NCI-H226 (cell line): ENCODE measurements at places on chromosomes 1 and 21.

DNA sequence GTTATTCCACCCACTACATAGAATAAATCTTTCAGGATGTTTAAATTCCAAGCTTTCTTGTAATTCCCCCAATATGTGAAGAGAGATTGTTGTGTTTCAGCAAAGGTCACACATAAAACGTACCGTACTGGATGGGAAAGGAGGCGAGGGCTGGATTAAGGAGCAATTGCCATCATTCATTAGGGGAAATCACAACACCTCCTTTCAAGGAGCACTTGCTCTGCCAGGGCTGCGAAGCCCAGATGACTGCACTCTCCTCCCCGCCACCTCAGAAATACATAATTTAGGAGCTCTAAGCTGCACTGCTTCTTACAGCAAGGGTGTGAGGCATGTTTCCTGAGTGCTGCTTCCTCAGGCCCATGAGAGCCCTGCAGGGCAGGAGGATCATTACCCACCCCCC is 29.6 kb downstream of the MATN1 start:
- no peak for DNase-seq

- no peak for DNase-seq
Observed at GRCh38 chr1:18997508-18997907, 41.0 kb upstream of the IFFO2 start.

GRCh38 chr1:21251773-21252471 is 38.3 kb downstream of the ECE1 start:
- peak; percentile 85 for DNase-seq

DNA sequence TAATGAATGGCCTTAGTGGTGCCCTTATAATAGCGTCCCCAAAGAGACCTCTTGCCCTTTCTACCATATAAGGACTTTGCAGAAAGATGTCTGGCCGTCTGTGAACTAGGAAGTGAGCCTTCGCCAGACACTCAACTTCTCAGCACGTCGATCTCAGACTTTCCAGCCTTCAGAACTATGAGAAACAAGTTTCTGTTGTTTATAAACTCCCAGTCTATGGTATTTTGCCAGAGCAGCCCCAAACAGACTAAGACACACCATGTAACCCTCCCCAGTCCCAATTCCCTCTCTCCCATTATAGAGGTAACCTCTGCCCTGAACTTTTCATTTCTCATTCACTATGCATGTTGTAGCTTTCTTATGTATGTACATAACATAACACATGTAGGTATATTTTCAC is 55.7 kb downstream of the NID1 start:
- DNase-seq, result no peak

GRCh38 chr1:41537788-41538351 is 53.4 kb upstream of the EDN2 start:
- no peak for DNase-seq

DNA sequence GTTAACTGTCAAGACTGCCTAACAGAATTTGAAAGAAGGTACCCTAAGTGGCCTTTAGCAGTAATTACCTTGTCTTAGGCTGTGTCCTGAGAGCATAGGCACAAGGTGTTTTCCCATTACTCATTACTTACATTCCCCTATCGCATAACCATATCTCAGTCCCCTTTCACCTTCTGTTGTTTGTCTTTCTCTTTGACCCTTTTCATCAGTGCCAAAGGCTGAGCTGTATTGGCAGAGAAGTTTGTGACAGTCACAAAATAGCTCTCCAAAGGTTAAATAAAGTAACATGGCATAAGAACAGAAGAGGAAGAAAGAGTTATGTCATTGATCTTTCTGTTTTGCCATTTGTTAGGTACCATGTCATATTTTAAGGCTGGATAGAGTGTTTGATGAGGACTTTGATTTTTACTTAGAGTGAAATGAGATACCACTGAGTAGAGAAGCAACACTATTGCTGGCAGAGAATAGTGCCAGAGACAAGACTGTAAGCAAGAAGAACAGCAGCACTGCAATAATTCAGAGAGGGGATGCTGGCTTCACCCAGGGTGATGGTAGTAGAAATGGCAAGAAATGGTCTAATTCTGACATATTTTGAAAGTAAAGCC is 497.8 kb downstream of the TTLL7 start:
- no peak for DNase-seq

- no peak for DNase-seq
Observed at GRCh38 chr1:239587066-239587465, 200.7 kb downstream of the CHRM3 start.

DNA sequence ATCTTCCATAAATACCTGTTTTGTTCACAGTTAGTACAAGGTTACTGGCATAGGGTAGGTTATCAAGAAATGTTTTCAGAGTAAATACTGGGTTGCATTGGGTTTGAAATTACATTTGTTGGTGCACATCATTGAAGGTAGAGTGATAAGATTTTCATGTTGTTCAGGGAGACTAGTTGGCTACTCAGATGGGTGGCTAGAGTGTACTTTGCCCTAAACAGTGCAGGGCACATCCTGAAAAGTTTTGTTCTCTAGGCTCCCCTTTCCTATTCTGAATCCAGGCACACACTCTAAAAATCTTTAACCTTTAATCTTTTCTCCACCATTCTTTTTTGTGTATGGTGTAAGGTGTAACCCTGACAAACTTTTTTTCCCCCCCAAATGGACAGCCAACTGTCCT is 18.0 kb downstream of the POU2F1 start:
- DNase-seq, result no peak

- DNase-seq, result no peak
Observed at GRCh38 chr21:45534636-45535331, 7.5 kb downstream of the SLC19A1 start.

GRCh38 chr21:43292866-43293142 is 124.0 kb downstream of the CRYAA start:
- no peak for DNase-seq

DNA sequence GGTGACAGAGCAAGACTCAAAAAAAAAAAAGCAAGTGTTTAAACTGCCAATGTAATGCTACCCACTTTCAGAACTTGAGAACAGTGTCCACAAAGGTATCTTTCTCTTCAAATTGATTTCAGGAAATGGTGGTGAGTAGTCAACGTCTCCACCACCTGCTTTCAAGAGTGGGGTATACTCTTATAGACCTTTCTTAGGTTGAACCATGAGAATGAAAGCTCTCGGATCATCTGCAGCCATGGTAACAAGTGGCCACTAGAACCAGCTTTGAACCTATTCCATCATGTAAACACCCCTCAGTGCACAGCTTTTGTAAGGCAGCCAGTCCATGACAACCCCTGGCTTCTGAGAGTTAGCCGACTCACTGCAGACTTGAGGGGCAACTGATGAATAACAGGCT is 107.4 kb downstream of the NTPCR start:
- no peak for DNase-seq

- no peak for DNase-seq
Observed at GRCh38 chr21:38121888-38122720, 134.7 kb upstream of the KCNJ15 start.
